ENCODE measurements at places on chromosomes 2 and 18.
A peak's percentile ranks its signal among the peaks of the same experiment; 100 is the strongest.

DNA sequence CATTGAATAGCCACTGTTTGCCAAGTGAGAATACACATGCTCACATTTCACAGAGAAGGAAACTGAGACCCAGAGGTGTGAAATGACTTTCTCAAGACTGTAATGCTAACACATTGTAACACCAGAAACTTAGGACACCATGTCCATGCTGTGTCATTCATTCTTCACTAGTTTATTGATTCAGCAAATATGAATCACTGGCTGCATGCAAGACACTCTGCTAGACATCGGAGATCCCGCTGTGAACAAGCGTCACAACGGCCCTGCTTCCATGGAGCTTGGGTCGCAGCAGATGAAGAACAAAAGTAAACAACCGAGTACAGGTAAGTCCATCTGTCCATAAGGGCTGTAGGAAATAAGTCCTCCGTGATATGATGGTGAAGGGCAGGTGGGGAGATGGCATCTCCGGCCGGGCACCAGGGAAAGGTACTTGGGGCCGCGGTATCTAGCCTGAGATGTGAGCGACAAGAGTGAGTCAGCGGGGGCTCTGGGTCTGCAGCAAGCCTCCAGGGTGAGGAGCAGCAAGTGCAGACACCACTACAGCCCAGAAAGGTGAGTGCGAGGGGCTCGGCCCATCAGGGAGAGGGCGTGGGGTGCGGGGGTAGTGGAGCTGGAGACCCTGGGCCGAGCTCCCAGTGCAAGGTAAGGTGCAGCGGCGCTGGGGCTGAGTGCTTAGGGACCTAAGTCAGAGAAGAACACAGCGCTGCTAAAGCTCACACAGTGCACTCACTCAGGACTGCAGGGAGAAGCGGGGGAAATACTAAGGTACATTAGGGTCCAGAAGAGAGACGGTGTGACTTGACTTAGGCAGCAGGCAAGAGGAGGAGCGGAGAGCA is 391.2 kb downstream of the FBXO15 start:
- DNase-seq = no peak

- no peak for DNase-seq
Measured at GRCh38 chr2:199439066-199439465, 18.7 kb downstream of the SATB2 start.

GRCh38 chr2:212939777-212940531 is 211.5 kb downstream of the IKZF2 start:
- DNase-seq = no peak

DNA sequence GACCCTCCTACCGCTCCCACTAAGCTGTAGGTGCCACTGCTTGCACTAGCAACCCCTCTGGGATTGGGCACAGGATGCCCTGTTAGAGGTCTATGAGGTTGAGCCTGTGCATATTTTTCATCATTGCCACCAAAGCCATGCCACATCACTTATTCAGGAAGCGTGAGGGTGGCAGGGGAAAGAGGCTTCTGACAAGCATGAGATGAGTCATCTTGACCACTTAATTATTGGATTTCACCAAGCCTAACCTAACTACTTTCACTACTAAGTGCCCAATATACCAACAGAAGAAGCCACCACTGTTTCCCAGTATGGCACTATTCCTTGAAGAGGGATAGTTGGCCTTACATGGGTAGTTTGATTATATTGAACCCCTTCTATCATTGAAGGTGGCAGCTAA is 181.3 kb upstream of the EPHA4 start:
- DNase-seq = no peak

- DNase-seq = no peak
Measured at GRCh38 chr2:8394569-8395359, 287.1 kb upstream of the ID2 start.

DNA sequence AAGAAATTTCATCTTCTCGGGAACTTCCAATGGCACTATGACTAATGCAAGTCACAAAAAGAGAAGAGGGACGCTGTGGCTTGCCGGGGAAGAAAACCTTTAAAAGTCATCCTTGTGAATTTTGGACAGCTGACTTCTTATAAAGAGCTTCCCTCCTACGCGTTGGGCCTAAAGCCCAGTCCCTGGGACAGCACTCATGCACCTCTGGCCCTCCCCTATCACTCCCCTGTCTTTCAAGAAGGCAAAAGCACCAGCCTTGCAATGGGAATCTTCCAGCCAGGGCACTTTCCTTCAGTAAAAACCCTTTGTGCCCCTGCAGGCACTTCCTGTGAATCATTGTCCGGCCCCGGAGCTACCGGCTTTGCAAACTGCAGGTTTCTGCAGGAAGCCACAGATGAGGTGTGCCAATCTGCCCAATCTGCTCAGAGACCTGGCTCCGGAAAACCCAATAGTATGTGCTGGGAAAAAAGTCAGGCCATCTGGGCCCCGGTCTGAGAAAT is 7.1 kb downstream of the MREG start:
- DNase-seq = peak; percentile 19

GRCh38 chr2:10292033-10292432 is 10.7 kb upstream of the HPCAL1 start:
- DNase-seq = no peak

GRCh38 chr2:20525041-20526035 is 78.5 kb downstream of the RHOB start:
- no peak for DNase-seq

DNA sequence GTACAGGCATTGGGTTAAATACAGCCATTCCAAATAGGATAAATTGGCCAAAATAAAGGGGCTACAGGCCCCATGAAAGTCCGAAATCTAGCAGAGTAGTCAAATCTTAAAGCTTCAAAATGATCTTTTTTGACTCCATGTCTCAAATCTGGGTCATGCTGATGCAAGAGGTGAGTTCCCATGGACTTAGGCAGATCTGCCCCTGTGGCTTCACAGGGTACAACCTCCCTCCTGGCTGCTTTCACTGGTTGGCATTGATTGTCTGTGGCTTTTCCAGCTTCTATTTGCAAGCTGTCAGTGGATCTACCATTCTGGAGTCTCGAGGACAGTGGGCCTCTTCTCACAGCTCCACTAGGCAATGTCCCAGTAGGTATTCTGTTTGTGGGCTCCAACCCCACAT is 56.1 kb downstream of the CCDC141 start:
- no peak for DNase-seq
